ENCODE measurements at places on chromosomes 6 and 20. TPM values are rescaled to one million over a fixed set of nuclear protein-coding genes. Genes with fewer than 3 reads are reported as not detected.
A peak's percentile ranks its signal among the peaks of the same experiment; 100 is the strongest.

GRCh38 chr6:138258197-138258596 lies 39.9 kb upstream of the PBOV1 start:
- DNase-seq, result no peak
- H3K27me3 ChIP-seq, result peaks cover 15% of the 10 kb centered on the region
- no peaks in the 10 kb centered on the region for H3K36me3 ChIP-seq
- H3K4me1 ChIP-seq, result no peaks in the 10 kb centered on the region
- H3K27ac ChIP-seq, result no peak overlapping the region

GRCh38 chr6:156434795-156435190 lies 342.4 kb upstream of the ARID1B start:
- H3K36me3 ChIP-seq, result no peaks in the 10 kb centered on the region
- no peaks in the 10 kb centered on the region for H3K27me3 ChIP-seq
- H3K27ac ChIP-seq, result no peak overlapping the region
- no peak overlapping the region for H3K4me3 ChIP-seq
- no peaks in the 10 kb centered on the region for H3K4me1 ChIP-seq

- DNase-seq, result no peak
- no peak overlapping the region for H3K4me3 ChIP-seq
- no peaks in the 10 kb centered on the region for H3K36me3 ChIP-seq
Measured at GRCh38 chr6:155915651-155916050, 460.0 kb upstream of the NOX3 start.

- H3K36me3 ChIP-seq, result no peaks in the 10 kb centered on the region
- no peaks in the 10 kb centered on the region for H3K27me3 ChIP-seq
- peak overlapping the region; percentile 84 for H3K27ac ChIP-seq
- peak overlapping the region; percentile 96 for H3K4me3 ChIP-seq
- peaks cover 59% of the 10 kb centered on the region for H3K4me1 ChIP-seq
Measured at GRCh38 chr6:7108964-7109836, 1.4 kb downstream of the RREB1 start.

- no peak overlapping the region for H3K4me3 ChIP-seq
- H3K27me3 ChIP-seq, result peaks cover 20% of the 10 kb centered on the region
- H3K4me1 ChIP-seq, result peaks cover 7% of the 10 kb centered on the region
- H3K27ac ChIP-seq, result no peak overlapping the region
- no peak for DNase-seq
- no peaks in the 10 kb centered on the region for H3K36me3 ChIP-seq
Measured at GRCh38 chr20:46913329-46914044, 18.8 kb downstream of the EYA2 start.

DNA sequence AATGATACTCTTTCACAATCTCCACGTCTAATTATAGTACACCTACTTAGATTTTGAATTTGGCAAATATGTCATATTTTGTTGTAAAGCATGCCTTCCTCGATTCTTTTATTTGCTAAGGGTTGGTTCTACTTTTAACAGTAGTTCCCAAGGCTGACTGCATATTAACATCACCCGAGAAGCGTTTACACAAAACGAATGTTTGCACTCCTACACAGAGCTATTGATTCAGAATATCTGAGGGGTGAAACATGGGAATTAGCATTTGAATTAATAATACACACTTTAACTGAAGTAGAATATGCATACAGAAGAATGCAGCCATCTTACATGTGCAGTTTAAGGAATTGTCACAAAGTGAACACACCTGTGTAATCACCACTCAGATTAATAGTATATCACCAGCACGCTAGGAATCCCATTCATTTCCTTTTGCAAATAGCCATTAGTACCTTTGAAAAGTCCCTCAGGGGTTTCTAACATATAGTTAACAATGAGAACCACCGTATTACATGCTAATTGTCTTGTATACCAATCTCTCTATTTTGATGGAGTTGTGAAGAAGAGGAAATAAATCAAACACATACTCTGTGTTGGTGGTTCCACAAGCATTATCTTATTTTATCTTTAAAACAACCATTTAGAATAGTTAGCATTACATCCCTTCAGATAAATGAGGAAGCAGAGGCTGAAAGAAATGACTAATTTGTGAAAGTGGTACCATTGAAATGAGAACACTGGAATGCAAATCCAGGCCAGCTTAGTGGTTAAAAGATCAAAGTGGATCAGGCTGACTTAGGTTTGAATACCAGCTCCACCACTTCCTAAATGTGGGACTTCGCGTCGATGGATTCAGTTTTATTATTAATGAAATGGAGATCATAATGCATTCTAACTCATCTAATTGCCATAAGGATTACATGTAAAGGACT lies 317.6 kb downstream of the HDGFL1 start:
- H3K27ac ChIP-seq, result peak overlapping the region; percentile 40
- peaks cover 59% of the 10 kb centered on the region for H3K4me1 ChIP-seq
- H3K4me3 ChIP-seq, result peak overlapping the region; percentile 31
- no peaks in the 10 kb centered on the region for H3K36me3 ChIP-seq
- DNase-seq, result peak; percentile 53

DNA sequence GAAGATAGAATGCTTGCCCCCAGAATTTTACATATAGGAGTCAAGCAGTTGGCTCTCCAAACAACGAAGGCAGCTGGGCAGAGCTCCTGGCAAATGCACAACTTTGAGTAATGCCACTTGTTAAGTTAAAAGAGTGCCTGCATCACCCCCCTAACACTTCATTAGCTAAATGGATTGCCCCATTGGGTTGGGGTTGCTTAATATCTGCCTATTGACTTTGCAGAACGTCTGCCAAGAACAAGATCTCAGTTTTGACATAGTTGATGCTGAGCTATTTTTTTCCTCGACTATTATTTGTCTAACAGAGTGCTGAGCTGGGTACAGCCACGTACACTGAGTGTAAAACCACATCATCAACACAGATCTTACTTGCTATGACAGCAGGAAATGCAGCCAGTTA lies 12.1 kb downstream of the ANKRD60 start:
- no peak overlapping the region for H3K27ac ChIP-seq
- peaks cover 24% of the 10 kb centered on the region for H3K4me1 ChIP-seq
- H3K27me3 ChIP-seq, result peaks cover 56% of the 10 kb centered on the region
- DNase-seq, result no peak
- H3K36me3 ChIP-seq, result peaks cover 5% of the 10 kb centered on the region
- H3K4me3 ChIP-seq, result no peak overlapping the region

The GRM1 gene
- total RNA-seq, result not detected

The LPIN3 gene
- total RNA-seq, result 10.0 TPM

The BHLHE23 gene
- total RNA-seq, result not detected

The ULBP1 gene
- 12.0 TPM for total RNA-seq

The MROH8 gene
- total RNA-seq, result 1.3 TPM

The TPD52L2 gene
- total RNA-seq, result 199 TPM

The EMILIN3 gene
- not detected for total RNA-seq
